ENCODE measurements at places on chromosomes 3 and 15.

GRCh38 chr15:73849641-73850040 lies 23.7 kb upstream of the TBC1D21 start:
- no peak for DNase-seq

GRCh38 chr3:173538410-173538809 lies 140.9 kb downstream of the NLGN1 start:
- no peak for DNase-seq

- no peak for DNase-seq
These were observed 61.4 kb downstream of the UMPS start for GRCh38 chr3:124791639-124792151.

- DNase-seq: no peak
These were observed 15.7 kb upstream of the PRR23E start for GRCh38 chr3:127177226-127177625.

- no peak for DNase-seq
These were observed 36.4 kb downstream of the ACAA1 start for GRCh38 chr3:38100498-38100897.

DNA sequence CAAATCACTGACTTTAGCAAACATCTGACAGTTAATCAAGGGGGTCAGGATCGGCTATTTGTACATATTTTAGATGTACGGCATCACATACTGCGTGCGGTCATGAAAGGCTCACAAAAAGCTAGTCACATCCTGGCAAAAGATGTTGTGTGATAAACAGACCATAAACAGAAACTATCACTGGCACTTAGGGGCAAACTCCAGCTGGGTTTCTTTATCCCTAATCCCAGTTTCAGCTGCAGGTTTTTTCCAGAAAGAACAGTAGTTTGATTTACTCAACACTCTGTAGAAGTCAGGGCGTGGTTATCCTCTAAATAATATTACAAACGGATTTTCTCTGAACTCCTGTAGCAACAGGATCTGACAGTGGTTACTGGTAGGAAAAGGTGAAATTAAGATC lies 112.4 kb upstream of the BHLHE40 start:
- no peak for DNase-seq
